ENCODE measurements at places on chromosomes 12 and 14.

GRCh38 chr12:2035431-2036055 lies 17.2 kb upstream of the CACNA1C start:
- DNase-seq, result no peak

GRCh38 chr14:72057701-72058285 lies 125.6 kb downstream of the RGS6 start:
- no peak for DNase-seq

GRCh38 chr12:40499856-40500255 lies 192.4 kb upstream of the CNTN1 start:
- no peak for DNase-seq

DNA sequence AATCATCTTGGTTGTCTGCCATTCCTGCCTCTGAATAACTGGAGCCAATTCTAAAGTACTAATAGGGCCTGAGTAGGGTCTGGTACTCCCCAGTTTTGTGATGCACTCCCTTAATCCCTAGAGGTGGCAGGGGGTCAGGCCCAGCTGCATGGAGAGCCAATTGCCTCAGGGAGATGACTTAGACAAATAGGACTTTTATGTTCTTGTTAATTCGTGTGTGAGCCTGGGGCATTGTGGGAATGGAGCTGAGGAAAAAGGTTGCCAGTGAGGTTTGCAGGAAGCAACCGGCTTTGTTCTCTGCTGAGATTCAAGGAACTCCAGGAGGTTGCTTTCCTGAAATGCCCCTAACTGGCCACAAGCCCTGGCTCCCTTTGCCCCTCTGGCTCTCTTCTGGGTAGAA lies 6.8 kb upstream of the DCD start:
- DNase-seq, result no peak

DNA sequence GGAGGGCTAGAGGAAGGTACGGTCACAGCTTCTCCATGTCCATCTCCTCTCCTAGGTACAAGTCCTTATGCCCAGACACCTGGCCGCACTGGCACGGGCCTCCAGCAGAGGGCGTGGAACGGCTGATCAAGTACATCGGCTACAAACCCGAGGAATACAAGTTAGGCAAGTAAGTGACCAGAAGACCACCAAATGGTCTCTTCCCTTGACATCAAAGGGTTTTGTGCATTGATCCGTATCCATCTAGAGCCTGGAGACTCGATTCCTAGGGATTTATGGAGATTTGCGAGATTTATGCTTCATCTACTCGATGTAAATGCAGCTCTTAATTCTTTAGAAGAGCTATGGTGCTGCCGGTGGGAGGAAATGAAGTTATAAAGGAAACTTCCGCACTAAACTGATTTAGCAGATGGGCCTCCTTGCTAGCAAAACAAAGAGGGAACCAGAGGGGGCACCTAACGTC lies 44.2 kb downstream of the KCTD10 start:
- DNase-seq, result peak; percentile 80

DNA sequence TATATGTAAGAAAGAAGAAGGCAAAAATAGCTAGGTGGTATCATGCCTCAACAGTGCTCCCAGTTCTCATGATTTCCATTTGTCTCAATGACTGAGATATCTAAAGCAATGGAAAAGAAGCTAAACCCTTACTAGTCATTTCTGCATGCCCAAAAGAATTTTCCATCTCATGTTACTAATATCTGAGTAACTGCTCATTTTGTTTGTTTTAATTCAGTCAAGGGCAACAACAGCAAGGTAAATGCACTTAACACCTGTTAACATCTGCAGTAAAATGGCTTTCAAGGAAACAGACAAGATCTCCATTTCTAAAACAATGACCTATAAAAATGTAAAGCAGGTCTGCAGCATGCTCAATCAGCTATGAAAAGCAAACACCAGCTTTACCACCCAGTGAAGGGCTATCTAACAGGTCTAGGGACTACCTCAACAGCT lies 19.4 kb upstream of the SELPLG start:
- no peak for DNase-seq
